Left ventricle myocardium superior (tissue), 1 donor: ENCODE measurements at places on chromosomes 2 and 18. TPM values are rescaled to one million over a fixed set of nuclear protein-coding genes. Genes with fewer than 3 reads are reported as not detected.

GRCh38 chr18:41553716-41554115 lies 401.3 kb upstream of the PIK3C3 start:
- DNase-seq, result no peak

GRCh38 chr2:217797661-217798069 lies 205.1 kb downstream of the TNS1 start:
- peak; percentile 83 for DNase-seq

Gene NAT8
- total RNA-seq, result not detected

DNA sequence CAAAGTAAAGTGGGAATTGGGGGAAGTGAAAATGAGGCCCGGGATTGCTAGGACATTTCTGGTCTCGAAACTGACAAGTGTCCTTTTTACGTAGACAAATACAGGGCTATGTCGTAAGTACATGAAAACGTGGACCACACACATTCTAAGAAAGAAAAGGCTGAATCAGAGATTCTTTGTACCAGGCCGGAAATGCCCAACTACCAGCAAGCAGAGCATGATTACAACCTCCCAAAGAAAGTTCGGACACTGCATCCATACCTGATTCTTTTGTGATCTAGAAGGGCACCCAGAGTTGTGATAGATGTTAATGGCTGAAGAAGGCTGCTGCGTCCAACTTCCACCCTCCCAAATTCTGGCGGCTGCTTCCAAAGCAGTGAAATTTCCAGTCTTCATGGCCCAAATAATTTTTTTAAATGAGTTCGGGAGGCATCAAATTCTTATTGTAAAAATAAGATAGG lies 1.7 kb downstream of the RBMS1 start:
- DNase-seq, result no peak

Gene PROKR1
- total RNA-seq, result not detected

DNA sequence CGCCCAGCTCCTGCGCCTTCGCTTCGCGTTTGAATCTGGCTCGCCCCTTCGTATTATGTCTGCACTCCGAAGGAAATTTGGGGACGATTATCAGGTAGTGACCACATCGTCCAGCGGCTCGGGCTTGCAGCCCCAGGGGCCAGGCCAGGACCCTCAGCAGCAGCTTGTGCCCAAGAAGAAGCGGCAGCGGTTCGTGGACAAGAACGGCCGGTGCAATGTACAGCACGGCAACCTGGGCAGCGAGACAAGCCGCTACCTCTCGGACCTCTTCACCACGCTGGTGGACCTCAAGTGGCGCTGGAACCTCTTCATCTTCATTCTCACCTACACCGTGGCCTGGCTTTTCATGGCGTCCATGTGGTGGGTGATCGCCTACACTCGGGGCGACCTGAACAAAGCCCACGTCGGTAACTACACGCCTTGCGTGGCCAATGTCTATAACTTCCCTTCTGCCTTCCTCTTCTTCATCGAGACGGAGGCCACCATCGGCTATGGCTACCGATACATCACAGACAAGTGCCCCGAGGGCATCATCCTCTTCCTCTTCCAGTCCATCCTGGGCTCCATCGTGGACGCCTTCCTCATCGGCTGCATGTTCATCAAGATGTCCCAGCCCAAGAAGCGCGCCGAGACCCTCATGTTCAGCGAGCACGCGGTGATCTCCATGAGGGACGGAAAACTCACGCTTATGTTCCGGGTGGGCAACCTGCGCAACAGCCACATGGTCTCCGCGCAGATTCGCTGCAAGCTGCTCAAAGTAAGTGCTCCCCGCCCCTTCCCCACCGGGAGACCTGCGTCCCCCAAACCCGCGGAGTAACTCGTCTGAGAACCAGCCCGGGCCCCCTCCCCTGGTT lies 453 bp downstream of the KCNJ3 start:
- peak; percentile 23 for DNase-seq

- peak; percentile 81 for DNase-seq
Measured at GRCh38 chr2:102826904-102827303, 65.1 kb downstream of the TMEM182 start.

DNA sequence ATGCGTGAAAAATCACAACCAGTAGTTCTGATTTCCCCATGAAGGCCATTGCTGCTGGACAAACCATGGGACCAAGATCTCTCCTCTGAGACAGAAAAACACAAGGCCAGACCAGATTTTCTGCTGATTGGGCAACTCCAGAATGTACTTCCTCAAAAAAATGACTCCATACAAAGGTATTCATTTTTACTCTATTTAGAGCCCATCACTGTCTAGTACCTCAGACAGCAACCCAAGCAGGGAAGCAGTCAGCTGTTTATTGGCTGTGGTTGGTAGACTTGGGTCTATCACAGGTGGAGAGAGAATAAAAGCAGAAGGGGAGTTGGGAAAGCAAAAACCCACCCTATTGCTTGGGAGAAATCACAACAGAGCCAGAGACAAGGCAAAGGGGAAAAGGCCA lies 219.9 kb downstream of the PIK3C3 start:
- no peak for DNase-seq

- peak; percentile 98 for DNase-seq
Measured at GRCh38 chr2:218406209-218406948, 6.7 kb downstream of the CTDSP1 start.

Gene SCYGR7
- not detected for total RNA-seq

- DNase-seq, result peak; percentile 67
Measured at GRCh38 chr18:58529714-58530354, 99.1 kb downstream of the ALPK2 start.

- no peak for DNase-seq
Measured at GRCh38 chr2:194252127-194252526, 1404.9 kb upstream of the SLC39A10 start.

DNA sequence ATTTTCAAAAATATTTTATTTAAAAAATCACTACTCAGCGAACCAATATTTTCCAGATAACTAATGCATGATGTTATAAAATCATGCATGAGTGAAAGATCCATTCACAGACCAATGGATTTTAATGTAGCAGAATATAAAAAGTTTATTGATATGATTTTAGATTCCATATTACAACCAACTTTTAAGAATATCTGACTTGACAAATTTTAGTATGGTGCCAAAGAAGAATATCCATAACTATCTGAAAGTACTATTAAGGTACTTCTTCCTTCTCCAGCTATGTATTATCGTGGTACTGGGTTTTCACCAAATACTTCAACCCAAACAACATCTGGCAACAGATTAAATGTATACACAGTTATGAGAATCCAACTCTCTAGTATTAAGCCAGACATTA lies 99.9 kb upstream of the NOSTRIN start:
- no peak for DNase-seq

GRCh38 chr2:123211181-123211580 lies 813.9 kb upstream of the CNTNAP5 start:
- DNase-seq, result no peak

Gene NYAP2
- not detected for total RNA-seq

DNA sequence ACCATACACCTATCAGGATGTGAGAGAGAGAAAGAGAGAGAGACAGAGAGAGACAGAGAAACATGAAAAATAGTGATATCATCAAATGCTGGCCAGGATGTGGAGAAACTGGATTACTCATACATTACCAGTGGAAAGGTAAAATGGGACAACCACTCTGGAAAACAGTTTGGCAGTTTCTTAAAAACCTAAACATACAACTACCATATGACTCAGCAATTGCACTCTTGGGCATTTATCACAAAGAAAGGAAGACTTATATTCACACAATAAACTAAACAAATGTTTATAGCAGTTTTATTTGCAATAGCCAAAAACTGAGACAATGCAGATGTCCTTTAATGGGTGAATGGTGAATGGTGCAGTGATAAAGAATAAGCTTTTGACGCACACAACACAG lies 29.1 kb downstream of the SLC4A3 start:
- no peak for DNase-seq
